ENCODE measurements at places on chromosomes 5 and 9. TPM values are rescaled to one million over a fixed set of nuclear protein-coding genes. Genes with fewer than 3 reads are reported as not detected.
A peak's percentile ranks its signal among the peaks of the same experiment; 100 is the strongest.

DNA sequence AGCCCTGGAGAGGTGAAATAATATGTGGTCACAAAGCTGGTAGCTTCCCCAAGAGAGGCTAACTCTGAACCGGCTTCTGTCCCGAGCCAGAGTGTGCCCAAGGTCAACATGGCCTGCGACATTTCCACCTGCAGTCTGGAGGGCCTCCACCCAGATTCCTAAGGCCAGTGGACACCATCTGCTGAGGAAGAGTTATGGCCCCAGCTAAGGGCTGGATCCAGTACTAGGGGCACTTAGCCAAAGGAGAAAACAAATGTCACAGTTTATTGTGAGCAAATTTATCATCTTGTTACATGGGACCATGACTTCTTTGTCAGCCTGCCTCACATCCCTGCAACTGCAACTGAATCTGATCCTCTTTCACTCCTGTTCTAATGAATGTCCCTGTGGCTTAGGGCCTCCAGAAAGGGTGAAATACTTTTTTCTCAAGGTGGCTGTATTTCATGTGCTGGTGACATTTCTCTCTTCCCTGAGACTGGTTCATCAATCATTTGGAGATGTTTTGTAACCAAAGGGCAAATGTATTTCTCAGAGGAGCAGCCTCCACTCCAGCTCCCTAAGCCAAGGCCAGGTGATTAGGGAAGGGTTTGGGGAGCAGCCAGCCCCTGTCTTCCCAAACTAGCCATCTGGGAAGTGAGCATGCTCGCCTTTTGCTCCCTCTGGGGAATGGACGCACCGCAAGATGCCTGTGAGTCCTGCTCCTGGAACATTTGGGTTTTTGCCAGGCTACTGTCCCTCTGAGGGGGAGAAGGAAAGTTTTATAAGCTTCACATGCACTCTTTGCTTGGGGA lies 148.3 kb downstream of the CMYA5 start:
- no peak for DNase-seq
- peaks cover 36% of the 10 kb centered on the region for H3K4me1 ChIP-seq
- peak overlapping the region; percentile 14 for H3K27ac ChIP-seq
- H3K27me3 ChIP-seq: no peaks in the 10 kb centered on the region

DNA sequence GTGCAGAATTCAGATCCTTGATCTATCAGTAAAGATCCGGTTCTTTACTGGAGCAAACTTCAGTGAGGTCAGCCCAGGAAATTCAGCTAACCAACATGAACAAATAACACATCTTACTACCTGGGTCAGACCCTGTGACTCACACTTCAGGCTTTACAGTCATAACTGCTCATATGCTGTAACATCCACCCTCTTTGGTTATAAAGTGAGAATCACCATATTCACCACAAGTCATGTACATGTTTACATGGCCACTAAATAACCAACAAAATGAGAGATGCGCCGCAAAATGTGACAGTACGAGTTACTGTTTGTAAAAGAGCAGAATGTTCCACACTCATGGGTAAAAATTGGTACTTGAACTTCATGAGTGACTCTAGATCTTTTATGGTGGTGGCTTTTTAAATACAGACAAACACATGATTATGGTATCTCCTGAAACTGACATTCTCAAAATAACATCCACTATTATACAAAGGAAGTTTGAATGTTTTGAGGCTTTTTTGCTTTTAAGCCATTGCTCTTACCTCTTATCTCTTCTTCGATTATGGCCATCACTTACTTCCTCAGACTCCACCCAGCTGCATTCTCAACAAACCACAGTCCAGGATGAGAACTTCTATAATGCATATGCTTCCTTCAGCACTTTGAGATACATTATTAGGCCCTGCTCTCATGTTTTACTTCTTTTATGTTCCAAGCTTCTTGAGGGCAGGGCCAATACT lies 516.6 kb downstream of the RAB3C start:
- no peaks in the 10 kb centered on the region for H3K36me3 ChIP-seq
- peaks cover 43% of the 10 kb centered on the region for H3K4me1 ChIP-seq
- H3K4me3 ChIP-seq: no peak overlapping the region
- DNase-seq: no peak

- H3K27ac ChIP-seq: no peak overlapping the region
- no peaks in the 10 kb centered on the region for H3K36me3 ChIP-seq
- H3K4me1 ChIP-seq: peaks cover 15% of the 10 kb centered on the region
- no peaks in the 10 kb centered on the region for H3K27me3 ChIP-seq
Measured at GRCh38 chr5:126597156-126597555, 2.1 kb upstream of the ALDH7A1 start.

GRCh38 chr5:43583724-43584123 lies 19.3 kb upstream of the NNT start:
- H3K4me3 ChIP-seq: no peak overlapping the region
- H3K27ac ChIP-seq: no peak overlapping the region
- no peaks in the 10 kb centered on the region for H3K36me3 ChIP-seq

DNA sequence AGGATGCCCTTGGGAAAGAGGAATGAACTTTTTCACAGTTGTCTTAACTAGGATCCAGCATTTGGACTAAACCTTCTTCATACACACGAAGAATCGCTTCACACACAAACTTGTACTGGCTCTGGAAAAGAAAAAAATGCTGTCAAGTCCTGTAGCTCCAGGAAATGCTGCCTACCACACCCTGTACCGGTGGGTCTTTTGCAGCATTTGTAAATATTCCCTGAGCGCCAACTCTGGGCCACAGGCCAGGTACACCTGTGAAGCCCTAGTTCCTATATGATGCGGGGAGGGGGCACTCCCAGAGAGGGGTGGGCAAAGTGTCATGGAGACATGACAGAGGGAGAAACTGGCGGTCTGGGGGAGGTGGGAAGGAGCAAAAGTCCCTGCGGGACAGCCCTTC lies 58.7 kb upstream of the EPB41L4B start:
- no peak overlapping the region for H3K4me3 ChIP-seq
- no peaks in the 10 kb centered on the region for H3K4me1 ChIP-seq
- H3K27me3 ChIP-seq: no peaks in the 10 kb centered on the region
- peaks cover 5% of the 10 kb centered on the region for H3K36me3 ChIP-seq
- no peak for DNase-seq
- H3K27ac ChIP-seq: no peak overlapping the region

GRCh38 chr5:124719113-124719967 lies 27.1 kb downstream of the ZNF608 start:
- H3K4me1 ChIP-seq: peaks cover 41% of the 10 kb centered on the region
- H3K4me3 ChIP-seq: no peak overlapping the region
- no peak for DNase-seq

GRCh38 chr9:93463638-93464248 lies 10.4 kb upstream of the FAM120AOS start:
- H3K4me1 ChIP-seq: peaks cover 70% of the 10 kb centered on the region
- no peak for DNase-seq
- H3K36me3 ChIP-seq: no peaks in the 10 kb centered on the region
- no peak overlapping the region for H3K27ac ChIP-seq
- H3K27me3 ChIP-seq: no peaks in the 10 kb centered on the region
- H3K4me3 ChIP-seq: no peak overlapping the region

DNA sequence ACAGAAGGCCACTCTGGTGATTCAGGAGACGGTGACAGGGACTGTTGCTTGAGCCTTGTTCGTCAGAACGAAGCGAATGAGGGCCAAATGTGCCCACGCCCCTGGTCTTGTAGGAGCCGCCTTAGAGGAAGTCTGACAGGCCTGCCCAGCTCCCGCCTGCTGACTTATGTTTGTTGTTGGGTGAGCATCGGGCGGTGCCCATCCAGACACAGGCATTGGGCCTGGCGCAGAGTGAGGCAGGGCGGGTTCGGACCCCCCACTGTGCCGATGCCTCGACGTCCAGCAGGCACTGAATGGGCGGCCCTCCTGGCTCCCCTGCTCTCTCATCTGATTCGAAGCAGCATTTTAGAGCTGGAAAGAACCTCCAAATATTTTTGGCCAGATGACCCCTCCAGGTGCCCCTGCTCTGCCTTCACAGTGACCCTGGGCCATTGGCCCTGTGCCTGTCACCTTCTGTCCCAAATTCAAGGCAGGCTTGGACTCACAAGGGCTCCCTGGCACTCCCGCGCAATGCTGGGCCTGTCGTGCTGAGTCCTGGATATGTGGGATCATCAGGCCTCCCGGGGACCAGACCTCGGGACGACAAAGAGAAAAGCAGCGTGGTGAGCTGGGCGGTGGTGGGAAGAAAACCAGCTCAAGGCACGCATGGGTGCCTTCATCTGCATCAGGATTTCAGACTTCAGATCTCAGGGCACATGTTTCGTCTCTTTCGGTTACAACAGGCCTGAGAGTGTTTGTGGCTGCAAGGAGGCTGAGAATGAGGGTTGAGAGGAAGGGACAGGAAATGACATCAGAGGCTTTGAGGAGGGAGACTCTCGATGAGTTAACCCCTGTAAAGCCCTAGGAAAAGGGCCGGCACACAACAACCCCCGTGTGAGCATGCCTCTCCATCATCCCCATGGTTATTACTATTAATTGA lies 37.1 kb upstream of the OLFM1 start:
- no peak overlapping the region for H3K27ac ChIP-seq
- no peaks in the 10 kb centered on the region for H3K4me1 ChIP-seq
- no peak overlapping the region for H3K4me3 ChIP-seq
- H3K27me3 ChIP-seq: peaks cover 20% of the 10 kb centered on the region
- DNase-seq: no peak

GRCh38 chr9:96031366-96031824 lies 155.9 kb downstream of the ERCC6L2 start:
- H3K27ac ChIP-seq: no peak overlapping the region
- H3K36me3 ChIP-seq: no peaks in the 10 kb centered on the region
- no peak overlapping the region for H3K4me3 ChIP-seq
- peaks cover 3% of the 10 kb centered on the region for H3K27me3 ChIP-seq

GRCh38 chr5:168364151-168364661 lies 72.8 kb downstream of the WWC1 start:
- H3K36me3 ChIP-seq: no peaks in the 10 kb centered on the region
- no peak overlapping the region for H3K4me3 ChIP-seq
- no peak for DNase-seq
- H3K4me1 ChIP-seq: no peaks in the 10 kb centered on the region

GRCh38 chr9:118215549-118215948 lies 511.3 kb downstream of the TLR4 start:
- H3K4me3 ChIP-seq: no peak overlapping the region
- H3K27ac ChIP-seq: no peak overlapping the region
- no peak for DNase-seq
- H3K4me1 ChIP-seq: no peaks in the 10 kb centered on the region

DNA sequence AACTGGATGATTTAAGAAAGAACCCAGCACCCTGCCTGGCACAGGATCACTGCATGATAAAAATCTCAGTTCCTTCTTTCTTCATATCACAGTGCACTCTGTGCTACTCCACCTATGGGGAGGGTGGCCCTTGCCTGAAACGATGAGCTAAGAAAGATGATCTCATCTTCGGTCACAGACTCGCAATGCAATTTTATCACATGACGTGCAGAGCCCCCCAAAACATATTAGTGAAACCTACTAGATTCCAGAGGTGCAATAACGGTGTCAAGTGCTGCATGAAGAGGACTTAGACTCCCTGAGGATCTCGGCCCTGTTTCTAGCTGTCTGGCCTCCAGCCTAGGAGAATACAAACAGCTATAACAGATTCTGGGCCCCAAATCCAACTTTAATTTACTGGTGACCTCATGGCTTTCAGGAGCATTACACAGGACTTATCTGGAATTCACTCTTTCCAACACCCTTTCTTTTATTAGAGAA lies 104.0 kb downstream of the EBF1 start:
- H3K27me3 ChIP-seq: no peaks in the 10 kb centered on the region
- peak overlapping the region; percentile 1 for H3K27ac ChIP-seq
- peak; percentile 13 for DNase-seq
- H3K4me1 ChIP-seq: no peaks in the 10 kb centered on the region
- no peak overlapping the region for H3K4me3 ChIP-seq
- no peaks in the 10 kb centered on the region for H3K36me3 ChIP-seq

DNA sequence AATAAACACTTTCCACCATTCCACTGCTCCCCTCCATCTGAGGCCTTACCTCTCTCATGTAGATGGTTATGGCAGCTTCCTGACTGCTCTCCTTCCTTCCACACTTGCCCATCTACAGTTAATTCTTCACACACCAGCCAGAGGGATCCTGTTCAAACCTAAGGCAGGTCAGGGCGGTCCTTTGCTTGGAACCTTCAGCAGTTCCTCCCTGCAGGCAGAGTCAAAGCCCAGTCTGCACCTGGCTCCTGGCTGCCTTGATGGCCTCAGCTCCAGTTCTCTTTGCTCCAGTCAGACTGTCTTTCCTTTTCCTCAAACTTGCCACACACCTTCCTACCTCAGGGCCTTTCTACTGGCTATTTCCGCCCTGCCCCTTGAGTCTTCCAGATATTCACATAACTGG lies 30.2 kb upstream of the NR3C1 start:
- DNase-seq: no peak
- H3K4me1 ChIP-seq: no peaks in the 10 kb centered on the region
- H3K27me3 ChIP-seq: no peaks in the 10 kb centered on the region
- no peak overlapping the region for H3K4me3 ChIP-seq
- H3K36me3 ChIP-seq: no peaks in the 10 kb centered on the region
- no peak overlapping the region for H3K27ac ChIP-seq

Gene ZNF354C
- 1.6 TPM for total RNA-seq

Gene PALM2AKAP2
- 1.4 TPM for total RNA-seq

Gene LEAP2
- total RNA-seq: 3.3 TPM

Gene ALDH7A1
- 2.7 TPM for total RNA-seq

Gene WNT8A
- total RNA-seq: not detected

Gene HTR4
- total RNA-seq: 0.41 TPM

Gene CCDC152
- total RNA-seq: 0.61 TPM

All from gastrocnemius medialis (tissue), 4 donors.